KG1 (cell line): ENCODE measurements at places on chromosomes 5 and 9.

GRCh38 chr9:124198331-124198730 lies 59.4 kb upstream of the NEK6 start:
- no peak for DNase-seq

DNA sequence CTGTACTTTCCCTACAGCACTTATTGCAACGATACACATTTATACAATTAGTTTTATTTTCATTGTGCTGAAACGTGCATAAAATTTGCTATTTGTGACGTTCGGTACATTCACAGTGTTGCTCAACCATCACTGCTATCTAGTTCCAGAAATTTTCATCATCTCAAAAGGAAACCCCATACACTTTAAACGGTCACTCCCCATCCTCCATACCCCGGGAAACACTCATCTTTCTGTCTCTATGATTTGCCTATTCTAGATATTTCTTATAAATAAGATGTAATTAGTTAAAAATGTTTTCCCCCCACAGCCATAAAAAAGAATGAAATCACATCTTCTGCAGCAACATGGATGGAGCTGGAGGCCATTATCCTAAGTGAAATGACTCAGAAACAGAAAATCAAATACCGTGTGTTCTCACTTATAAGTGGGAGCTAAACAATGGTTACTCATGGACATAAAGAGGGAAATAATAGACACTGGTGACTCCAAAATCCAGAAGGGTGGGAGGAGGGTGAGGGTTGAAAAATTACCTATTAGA lies 40.2 kb upstream of the TEX48 start:
- DNase-seq = no peak

DNA sequence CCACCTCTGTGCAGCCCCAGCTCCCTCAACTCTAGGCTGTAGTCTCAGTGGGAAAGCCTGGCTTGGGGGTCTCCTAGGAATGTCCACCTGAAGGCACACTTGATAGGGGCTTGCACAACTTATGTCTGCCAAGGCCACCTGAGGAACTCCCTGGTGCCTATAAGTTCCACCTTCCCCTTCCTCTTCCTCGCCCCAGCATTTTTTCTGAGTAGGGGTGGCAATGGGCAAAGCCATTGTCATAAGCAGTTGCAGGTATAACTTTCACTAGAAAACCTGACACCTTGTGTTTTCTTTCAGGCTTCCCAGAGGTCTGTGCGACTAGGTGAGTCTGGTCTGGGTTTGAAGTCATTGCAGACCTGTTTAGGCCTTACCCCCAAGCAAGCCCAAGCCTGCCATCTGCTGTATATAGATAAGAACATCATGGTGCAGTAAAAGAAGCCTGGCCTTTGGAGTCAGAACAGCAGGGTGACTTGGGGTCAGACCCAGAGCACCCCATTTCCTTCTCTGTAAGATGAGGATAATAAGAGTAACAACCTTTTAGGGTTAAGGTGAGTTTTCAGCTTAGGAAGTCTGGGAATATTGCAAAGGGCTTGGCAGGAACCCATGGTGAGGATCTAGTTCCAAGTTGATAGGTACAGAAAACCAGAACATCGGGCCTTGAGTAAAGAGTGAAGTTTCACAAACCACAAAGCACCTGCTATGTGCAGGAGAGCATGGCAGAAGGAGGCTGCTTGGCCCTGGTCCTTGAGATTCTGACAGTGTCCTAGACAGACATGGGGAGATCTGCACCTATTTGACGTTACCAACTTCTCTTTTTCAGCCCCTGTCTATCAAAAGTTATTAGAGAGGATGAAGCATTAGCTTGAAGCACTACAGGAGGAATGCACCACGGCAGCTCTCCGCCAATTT lies 33.8 kb downstream of the TGFBI start:
- DNase-seq = no peak

DNA sequence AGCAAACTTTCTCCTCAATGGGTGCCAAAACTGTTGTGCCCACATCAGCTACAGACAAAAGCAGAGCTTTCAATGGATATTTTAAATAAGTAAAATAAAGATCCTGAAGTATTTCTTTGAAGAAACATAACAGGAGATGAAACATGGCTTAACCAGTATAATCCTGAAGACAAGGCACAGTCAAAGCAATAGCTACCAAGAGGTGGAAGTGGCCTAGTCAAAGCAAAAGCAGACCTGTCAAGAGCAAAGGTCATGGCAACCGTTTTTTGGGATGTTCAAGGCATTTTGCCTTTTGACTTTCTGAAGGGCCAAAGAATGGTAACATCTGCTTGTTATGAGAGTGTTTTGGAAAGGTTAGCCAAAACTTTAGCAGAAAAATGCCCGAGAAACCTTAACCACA lies 77.9 kb downstream of the ANXA1 start:
- DNase-seq = no peak

GRCh38 chr5:89444088-89444487 lies 561.1 kb upstream of the MEF2C start:
- no peak for DNase-seq

- no peak for DNase-seq
These were observed 22.2 kb downstream of the SHB start for GRCh38 chr9:38046661-38047300.

DNA sequence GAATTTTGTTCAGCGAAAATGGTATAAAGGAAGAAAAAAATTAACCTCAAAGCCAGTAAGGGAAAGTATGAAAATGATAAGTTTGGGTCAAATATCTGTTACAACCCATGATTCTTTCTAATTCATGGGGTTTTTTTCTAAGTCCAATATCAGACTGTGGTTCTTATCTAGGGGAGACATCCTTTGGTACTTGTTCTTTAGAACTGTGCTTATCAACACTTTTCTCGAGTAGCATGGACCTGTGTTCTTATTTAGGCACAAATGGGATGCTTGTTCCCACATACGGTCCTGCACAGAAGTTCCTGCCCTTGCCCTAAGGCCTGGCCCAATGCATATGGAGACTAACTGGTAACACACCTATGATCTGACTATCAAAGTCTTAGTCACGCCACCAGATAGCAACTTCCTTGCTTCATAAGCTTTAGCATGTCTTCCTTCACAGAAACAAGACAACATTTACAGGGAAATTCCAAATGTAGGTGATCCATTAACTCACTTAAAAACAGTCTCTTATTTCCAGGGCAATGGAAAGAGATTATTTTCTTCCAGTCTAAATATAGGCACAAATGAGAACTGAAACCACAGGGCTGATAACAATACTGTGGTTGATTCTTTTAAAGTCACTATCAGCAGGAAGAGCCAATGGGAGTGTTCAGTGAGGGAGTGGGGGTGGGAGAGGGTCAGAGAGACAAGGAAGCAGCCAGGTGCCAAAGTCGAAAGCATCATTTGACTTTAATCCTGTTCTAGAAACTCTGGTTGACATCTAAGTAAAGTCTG lies 268.8 kb upstream of the ANKRD55 start:
- no peak for DNase-seq

DNA sequence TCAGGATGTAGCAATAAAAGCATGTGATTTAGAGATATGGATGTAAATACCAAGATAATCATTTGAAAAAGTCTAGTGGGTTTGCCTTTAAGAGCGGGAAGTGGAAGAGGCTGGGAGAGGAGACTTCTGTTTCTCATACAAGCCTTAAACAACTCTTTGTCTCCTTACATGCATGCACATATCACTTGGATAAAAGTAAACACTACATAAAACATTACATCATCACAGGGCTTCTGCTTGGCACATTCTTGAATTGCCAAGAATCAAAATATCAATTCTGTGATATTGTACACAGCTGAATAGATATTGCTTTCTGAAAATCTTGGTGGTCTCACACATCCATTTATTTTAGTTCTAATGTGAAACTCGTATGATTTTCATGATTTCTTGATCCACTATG lies 57.6 kb downstream of the FOXD1 start:
- no peak for DNase-seq

- DNase-seq = no peak
These were observed 10.4 kb downstream of the RAI14 start for GRCh38 chr5:34666392-34667080.

GRCh38 chr5:127969651-127970050 lies 113.9 kb upstream of the SLC12A2 start:
- no peak for DNase-seq

- no peak for DNase-seq
These were observed 115.4 kb downstream of the FBN2 start for GRCh38 chr5:128422612-128423011.

DNA sequence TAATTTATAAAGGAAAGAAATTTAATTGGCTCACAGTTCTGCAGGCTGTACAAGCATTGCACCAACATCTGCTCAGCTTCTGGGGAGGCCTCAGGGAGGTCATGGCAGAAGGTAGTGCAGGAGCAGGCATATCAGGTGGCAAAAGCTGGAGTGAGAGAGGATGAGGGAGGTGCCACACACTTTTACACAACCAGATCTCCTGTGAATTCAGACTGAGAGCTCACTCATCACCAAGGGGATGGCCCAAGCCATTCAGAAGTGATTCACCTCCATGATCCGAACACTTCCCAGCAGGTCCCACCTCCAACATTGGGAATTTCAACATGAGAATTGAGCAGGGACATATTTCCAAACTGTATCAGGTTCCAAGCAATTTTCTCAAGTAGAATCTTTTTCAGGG lies 84.7 kb upstream of the BRINP1 start:
- no peak for DNase-seq

DNA sequence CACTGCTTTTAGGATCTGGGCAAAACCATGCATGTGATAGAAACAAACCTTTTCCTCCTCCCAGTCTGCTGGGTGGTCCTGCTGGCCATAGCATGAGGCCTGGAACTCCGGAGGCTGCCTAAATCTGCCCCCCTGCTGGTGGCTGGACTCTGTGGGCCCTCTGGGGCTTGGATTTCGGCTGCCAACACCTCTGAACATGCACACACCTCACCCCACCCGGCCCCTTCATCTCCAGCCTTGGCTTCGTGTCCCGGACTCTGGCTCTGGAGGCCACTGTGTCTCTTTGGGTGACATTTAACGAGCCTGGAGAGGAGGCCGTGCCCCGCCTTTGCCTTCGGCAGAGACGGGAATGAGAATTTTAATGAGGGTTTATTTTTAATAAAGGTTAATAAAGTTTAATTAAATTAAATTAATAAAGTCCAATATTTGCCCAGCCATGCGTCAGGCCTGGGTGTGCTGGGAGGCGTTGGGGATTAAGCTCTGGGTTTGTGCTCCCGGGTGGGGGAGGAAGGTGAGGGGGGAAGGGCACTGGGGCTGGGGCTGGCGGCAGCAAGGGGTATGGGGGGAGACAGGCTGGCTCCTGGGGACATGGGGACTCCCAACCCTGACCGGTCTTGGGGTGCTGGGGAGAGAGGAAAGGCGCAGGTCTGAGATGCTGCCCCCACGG lies 251.8 kb downstream of the PBX3 start:
- no peak for DNase-seq

DNA sequence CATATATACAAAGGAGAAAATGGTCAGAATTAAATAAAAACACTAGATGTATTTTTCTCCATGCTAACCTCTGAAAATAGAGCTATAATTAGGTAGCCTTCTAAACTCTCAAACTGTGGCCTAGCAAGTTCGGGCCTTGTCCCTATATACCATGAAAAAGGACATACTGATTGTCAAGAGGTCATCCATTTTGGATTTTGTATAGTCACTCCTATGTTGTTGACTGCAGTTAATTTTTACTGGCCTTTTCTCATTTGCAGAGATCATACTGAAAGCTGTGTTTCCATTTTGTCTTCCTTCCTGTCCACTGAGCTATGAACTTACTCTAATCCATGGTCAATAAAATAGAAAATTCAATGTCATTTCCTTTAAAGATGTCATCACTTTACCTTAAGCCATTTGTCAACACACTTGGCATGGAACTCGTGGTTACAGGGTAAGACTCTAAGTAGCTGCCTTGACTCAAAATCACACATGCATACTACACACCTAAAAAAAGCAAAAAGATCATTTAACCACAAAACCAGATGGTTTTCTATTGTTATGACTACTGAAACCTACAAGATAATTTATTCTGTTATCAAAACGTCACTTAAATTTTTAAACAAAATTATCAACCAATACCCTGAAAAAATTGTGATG lies 58.0 kb downstream of the RNF38 start:
- no peak for DNase-seq

DNA sequence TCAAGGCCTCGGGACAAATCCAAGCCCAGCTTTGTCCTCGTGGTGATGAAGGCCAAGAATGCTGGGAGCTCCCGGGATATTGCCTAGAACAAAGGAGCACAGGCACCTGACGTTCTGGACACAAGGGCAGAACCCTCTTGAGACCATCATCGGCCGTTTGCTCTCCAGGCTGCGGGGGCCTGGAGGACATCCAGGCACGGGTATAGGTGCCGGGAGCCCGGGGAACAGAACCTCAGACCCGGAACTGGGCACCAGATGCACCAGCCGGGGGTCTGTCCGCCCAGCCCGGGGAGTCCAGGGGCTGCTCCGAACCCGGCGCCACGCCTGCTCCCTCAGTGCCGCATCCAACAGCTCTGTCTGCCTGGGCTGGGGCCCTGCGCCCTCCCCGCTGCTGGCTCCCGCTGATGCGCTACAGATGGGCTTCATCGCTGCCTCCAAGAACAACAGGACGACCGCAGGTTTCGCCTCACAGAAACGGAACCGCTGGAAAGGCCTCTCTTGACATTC lies 88.0 kb downstream of the ADAMTS2 start:
- no peak for DNase-seq

DNA sequence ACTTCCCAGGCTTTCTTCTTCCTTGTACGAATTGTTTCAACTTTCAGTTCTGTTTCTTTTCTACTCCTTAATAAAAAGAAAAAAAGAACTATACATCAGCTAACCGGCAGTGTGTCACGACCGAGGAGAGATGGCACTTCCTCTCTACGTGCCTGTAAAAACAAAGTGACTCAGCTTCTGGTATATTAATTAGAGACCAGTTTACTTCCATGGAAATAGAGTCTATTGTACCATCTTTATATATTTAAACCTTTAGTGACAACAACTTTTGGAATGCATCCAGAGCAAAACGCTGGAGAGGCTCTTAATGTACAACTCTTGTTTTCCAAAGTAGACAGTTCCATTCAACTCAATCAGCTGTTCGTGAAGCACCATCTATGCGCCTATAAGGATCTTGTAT lies 94.5 kb upstream of the LIFR start:
- no peak for DNase-seq

DNA sequence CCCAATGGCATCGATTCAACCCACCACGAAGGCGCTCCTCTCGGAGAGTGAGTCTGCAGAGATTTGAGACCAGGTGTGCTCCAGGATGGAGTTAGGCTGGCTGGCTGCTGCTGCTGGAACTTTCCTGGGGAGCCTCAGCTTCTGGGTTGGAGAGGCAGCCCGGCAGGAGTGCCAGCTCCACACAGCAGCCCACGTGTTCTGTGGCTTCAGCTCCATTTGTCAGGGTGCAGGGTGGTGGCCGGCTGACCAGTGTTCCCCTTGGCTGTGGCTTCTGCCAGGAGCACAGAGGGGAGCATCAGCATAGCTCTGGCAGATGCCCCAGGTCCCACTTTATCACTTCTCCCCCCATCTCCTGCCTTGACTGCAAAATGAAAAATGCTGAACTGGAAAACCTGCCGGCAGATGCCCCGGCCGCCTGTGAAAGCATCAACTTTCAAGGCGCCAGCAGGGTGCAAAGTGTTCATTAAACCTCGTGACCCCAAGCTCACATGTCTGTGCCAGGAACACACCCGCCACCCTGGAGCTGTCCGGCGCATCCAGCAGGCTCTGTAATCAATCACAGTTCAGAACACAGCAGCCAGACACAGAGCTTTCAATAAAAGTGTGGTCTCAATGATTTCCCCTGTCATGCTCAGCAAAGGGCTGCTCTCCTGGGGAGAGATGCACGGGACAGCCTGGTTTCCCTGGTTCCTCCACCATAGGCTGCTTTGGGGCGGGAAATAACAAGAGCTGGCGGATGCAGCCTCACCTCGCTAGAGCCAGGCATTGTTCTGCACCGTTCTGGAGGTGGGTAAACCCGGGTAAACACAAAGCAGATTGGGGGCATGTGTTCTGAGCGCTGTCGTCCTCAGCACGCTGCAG lies 53.2 kb downstream of the TRIP13 start:
- no peak for DNase-seq
